ENCODE measurements at places on chromosomes 12 and 14.
A peak's percentile ranks its signal among the peaks of the same experiment; 100 is the strongest.

DNA sequence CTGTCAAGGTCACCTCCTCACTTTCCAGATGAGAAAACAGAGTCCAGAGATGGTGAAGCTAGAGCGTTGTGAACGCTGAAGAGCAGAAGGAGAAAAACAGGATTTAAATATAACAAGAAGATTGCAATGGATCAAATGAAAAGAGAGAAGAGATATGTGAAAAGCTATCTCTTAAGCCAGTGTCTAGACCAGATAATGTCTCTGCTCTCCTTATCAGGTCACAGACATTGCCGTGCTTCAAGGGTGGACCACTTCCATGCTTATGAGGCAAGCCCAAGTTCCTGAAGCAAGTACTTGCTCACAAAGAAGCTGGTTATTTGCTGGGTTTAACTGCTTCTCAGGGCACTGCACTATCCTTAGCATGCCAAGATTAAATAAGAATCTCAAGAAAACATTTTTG, 31.6 kb upstream of the FRS2 start:
- DNase-seq = no peak

DNA sequence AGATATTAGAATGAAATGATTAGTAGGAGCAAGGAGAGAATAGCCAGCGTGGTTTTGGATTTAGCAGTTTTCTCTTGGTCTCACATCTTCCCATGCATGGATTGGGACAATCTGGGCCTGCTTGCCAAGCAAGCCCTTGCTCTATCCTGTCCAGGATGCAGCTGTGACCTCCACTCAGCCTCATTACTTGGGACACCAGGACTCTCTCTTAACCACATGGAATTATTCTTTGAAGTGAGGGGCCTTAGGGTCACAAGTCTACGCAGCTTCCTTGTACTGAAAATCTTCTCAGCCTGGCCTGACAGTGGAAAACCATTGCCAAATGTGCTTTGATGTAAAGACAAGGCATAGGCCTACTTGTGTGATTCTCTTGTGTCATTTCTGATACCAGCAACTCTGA, 28.0 kb upstream of the DCN start:
- no peak for DNase-seq

GRCh38 chr12:79217306-79217705, 352.7 kb downstream of the SYT1 start:
- DNase-seq = no peak

DNA sequence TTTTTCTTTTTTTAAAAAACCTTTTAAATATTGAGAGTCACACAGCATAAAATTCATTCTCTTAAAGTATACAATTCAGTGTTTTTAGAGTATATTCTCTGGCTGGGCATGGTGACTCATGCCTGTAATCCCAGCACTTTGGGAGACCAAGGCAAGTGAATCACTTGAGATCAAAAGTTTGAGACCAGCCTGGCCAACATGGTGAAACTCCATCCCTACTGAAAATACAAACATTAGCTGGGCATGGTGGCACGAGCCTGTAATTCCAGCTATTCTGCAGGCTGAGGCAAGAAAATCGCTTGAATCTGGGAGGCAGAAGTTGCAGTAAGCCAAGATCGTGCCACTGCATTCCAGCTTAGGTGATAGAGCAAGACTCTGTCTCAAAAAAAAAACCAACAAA, 68.4 kb upstream of the BCAT1 start:
- no peak for DNase-seq

GRCh38 chr12:102543494-102544485, 63.4 kb upstream of the IGF1 start:
- DNase-seq = no peak

GRCh38 chr14:44436458-44436857, 70.6 kb downstream of the FSCB start:
- no peak for DNase-seq

GRCh38 chr12:92123780-92124688, 21.6 kb downstream of the BTG1 start:
- DNase-seq = peak; percentile 87

DNA sequence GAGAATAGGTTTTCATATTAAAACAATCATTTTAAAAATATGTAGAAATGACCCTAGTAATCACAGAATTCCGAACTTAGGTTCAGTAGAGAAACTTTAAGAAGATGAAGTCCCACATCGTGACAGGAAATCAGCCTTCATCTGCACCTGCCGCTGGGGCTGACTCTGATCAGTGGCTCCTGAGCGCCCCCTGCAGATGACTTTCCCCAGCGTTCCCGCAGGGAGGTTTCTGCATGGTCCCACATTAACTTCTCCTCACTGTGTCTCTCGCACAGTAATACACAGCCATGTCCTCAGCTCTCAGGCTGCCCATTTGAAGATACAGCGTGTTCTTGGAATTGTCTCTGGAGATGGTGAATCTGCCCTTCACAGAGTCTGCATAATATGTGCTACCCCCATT, 1131.1 kb downstream of the TMEM121 start:
- no peak for DNase-seq

GRCh38 chr12:12267742-12268200, 927 bp upstream of the LRP6 start:
- no peak for DNase-seq

DNA sequence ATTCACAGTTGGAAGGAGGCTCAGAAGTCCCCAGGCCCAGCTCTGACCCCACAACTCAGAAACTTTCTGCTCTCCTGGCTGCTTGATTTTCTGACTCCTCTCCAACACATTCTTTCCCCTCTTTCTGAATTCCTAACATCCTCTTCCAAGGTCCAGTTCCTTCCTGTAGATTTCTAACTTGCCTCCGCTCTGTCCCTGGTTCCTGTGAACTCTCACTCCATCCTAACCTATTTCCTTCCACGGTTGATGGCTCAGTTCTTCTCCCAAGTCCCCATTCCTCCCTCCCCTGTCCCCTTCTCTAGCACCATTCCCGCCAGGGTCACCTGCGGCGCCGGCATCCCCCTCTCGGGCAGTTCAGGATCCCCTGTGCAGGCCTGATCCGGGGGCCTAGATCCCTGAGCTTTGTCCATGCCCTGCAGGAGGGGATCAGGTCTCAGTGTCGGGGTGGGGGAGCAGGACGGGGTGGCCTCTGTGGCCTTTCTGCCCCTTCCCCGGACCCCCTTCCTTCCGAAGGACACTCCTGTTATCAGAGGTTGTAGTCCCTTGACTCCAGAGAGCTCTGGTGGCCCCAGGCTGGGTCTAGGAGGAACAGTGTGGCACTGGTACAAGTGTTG, 6.0 kb upstream of the SLC22A17 start:
- no peak for DNase-seq

DNA sequence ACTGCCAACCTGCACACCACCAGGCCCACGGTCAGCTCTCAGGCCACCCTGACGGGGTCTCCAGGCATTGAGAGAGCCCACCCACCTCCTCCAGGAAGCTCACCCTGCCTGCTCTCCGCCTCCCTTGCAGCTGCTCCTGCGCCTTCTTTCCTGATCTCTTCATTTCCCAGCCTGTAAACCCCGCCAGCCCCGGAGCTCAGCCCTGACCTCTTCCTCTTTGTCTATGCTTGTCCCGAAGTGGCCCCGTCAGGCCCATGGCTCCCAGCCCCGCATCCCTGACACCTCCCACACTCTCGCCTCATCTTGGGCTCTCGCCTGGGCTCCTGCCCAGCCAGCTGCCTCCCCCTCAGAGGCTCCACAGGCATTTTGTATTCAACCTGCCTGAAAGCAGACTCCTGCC, 139.3 kb downstream of the CALM1 start:
- DNase-seq = no peak

DNA sequence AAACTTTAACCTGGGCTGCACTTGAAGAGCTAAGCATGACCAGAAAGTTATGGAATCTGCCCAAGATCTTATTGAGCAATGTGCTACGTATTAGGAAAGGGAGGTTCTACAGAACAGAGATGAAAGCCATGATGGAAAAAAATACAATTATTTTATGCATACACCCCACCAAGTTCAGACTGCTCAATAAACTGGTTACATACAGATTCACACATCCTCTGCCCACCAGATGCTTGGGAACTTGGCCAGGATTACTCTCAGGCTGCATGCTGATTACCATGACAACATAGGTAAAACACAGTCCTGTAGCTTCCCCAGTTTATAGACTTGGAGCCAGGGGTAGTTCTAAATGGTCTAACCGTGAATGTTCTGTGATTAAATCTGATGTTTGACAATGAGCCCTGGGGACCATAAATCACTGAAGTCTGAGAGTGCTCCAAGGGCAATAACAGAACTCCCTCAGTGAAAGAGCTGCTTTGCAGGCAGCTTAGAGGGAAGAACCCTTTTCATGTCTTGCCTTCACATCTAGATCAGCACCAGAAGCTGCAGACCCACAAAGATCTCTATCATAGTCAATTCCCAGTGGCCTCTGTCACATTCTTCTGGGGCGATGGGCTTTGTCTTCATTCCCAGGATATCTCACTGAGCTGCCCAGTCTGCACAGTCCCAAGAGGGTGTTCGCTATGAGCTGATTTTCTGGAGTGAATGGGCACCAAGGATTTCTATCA, 232.2 kb downstream of the EMP1 start:
- DNase-seq = no peak

DNA sequence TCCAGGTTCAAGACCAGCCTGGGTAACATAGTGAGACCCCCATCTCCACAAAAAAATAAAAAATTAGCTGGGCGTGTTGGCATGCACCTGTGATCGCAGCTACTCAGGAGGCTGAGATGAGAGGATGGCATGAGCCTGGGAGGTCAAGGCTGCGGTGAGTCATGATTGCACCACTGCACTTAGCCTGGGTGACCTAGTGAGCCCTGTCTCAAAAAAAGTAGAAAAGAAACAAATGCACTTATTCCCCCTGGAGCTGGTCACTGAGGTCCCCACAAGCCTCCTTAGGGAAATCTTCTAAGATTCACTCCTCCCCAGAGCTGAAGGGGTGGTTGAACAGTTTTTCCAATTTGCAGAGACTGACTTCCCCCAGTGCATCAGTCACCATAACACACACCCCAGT, 1.6 kb downstream of the CD9 start:
- DNase-seq = peak; percentile 66

DNA sequence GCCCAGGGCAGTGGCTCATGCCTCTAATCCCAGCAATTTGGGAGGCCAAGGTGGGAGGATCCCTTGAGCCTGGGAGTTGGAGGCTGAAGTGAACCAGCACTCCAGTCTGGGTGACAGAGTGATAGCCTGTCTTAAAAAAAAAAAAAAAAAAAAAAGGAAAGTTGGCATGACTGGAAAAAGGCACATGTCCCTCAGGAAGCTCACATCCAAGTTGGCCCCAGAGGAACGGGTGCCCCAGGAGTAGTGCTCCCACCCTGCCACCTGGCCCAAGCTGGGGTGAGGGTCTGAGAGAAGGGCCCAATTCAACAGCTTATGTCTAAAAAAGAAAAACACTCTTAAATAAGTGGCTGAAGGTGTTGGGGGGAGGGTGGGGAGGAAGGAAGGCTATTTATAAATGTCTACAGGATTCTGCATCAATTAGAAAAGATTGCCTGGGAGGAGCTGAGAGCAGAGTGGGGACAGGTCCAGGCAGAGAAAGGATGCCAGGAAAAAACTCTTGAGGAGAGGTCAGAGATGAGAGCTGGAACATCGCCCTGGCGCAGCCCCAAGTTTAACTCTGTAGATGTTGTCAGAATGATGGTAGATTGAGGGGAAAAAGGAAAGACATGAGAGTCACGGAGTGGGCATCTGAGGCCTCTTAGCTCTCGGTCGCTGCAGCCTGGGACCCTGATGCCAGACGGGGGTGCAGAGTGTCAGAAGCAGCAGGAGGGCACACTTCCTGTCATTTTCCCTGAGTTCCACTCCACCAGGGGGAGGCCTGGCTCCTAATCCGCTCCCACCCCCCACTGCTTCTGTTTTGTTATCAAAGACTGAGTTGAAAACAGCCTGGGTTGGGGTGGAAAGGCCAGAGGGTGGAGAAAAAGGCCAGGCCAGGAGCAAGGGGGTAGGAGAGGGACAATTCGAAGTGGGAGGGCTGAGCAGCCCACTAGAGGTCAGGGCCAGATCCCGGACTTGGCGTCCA, 7.3 kb downstream of the SPRYD3 start:
- no peak for DNase-seq

GRCh38 chr14:61520576-61520975, 174.7 kb upstream of the HIF1A start:
- peak; percentile 55 for DNase-seq

DNA sequence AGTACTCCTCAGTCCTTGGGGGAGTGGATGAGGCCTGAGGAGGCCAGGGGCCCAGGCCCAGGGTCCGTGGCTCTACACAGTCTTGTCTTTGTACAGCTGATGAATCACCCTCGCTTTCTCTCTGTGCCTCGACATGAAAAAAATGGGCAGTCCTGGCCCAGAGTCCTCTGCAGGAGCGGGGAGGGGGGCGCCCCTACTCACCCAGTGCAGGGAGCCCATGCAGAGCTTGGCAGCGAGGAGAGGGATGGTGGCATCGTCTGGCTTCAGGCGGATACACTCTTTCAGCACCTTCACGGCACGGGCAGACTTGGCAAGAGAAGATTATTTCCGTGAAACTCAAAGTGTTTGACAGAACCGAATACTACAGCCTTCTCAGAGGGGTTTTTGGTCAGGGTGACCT, 159.3 kb downstream of the TTC7B start:
- DNase-seq = no peak

- no peak for DNase-seq
Observed at GRCh38 chr12:116673681-116674111, 64.2 kb downstream of the SPRING1 start.

DNA sequence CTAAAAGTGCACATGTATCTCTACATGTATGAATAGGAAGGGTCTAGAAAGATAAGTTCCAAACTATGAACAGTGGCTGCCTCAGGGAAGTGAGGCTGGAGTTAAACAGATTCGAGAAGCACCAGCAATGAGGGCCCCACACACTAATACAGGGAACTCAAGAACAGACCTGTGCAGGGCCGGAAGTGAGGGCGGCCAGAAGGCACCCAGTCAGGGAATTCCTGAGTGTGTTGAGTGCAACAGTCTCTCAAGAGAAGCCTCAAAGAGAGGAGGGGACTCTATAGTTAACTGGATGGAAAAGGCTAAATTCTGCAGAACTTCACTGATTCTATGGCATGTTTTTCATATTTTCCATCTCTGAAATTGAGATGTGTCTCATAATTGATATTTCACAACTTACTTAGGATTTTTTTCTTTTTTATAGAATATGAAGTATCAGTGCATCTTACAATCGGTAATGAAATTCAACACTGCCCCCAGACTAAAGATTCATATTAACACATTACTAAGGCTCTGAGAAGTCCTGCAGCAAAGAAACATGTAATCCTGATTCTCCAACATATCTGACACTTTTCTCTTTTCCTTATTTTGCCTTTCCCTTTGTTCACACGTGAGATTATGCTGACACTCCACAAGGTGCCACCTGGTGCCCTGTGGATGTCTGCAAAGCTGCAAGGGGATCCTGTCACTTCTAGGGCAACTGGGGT, 61.3 kb downstream of the CHGA start:
- DNase-seq = no peak

GRCh38 chr14:29927376-29928116, at the start of gene PRKD1:
TSS of gene PRKD1 (minus strand) at chr14:29927847.
- DNase-seq = no peak

Data from suppressor macrophage treated with lipopolysaccharide for 4 hours (primary cell).